Activated CD4-positive, alpha-beta T cell treated with anti-CD3 and anti-CD28 coated beads for 24 hours (primary cell): ENCODE measurements at places on chromosomes 3 and 15.

DNA sequence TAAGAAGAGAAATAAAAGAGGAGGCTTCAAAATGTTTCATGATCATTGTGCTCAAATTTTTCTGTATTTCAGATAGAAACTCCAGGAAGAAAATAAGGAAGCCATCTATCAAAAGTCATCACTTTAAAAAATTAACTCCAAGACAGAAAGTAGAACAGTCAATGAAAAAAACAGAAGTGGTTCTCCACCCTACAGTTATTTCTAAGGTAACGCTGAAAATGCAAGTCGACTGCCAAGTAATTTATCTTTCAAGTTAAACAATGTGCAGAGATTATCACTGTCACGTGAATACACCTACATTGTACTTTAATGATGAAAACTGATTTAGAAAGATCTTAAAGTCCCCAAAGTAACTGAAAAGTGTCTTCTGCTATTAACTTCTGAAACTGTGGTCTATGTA lies 78.5 kb upstream of the SNRPA1 start:
- DNase-seq, result no peak

DNA sequence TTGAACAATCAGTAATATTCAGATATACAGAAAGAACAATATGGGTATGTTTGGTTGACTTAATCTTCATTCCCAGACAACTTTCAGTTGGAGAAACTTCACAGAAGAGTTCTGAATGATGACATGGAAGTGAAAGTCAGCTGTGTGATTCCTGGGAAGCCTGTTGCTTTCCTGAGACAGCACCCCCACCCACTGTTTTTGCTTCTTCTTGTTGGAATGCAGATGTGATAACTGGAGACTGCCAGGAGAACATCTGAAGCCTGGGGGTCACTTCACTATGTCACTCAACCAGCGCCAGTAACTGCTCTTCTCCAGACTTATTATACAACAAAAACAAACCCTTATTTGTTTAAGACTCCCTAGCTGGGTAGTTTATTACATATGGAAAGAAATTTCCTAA lies 599.4 kb downstream of the ZIC1 start:
- DNase-seq, result no peak

GRCh38 chr3:88075497-88075896 lies 16.4 kb downstream of the ZNF654 start:
- no peak for DNase-seq

- DNase-seq, result no peak
These were observed 382.9 kb downstream of the OTOL1 start for GRCh38 chr3:161879470-161879869.

DNA sequence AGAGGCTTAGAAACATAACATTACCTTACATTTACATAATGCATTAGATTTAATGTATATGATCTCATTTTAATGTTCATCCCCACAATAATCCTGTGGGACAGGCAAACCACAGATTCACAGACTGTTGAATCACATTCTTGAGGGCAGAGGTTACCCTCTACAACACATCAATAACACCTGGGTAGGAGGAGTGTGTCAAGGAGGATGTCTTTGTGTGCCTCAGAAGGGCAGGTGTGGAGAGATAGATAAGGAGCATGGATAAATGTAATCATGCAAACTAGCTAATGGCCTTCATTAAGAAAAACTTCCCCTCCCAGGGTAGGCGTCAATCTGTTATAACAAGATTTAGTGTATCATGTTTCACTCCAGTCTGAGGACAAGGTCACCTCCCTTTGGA lies 12.9 kb upstream of the MB21D2 start:
- DNase-seq, result no peak

- DNase-seq, result no peak
These were observed 279.2 kb downstream of the PDCD6IP start for GRCh38 chr3:34077417-34078195.

- DNase-seq, result no peak
These were observed 7.9 kb upstream of the GBE1 start for GRCh38 chr3:81769299-81769698.

DNA sequence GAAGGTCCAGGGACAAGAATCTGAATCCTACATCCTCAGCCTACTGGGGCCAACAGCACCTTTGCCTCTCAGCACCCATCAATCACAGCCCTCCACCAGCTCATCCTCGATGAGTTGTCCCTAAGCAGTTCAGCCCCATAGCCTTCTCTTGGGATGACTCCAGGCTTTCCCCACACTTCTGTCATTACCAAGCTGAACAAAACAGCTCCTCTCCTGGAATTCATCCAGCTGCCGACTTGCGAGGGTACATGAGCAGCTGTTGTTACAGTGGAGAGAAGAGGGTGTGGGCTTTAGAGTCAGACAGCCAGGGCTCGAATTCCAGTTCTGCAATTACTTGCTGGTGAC lies 69.0 kb upstream of the THBS1 start:
- DNase-seq, result no peak

DNA sequence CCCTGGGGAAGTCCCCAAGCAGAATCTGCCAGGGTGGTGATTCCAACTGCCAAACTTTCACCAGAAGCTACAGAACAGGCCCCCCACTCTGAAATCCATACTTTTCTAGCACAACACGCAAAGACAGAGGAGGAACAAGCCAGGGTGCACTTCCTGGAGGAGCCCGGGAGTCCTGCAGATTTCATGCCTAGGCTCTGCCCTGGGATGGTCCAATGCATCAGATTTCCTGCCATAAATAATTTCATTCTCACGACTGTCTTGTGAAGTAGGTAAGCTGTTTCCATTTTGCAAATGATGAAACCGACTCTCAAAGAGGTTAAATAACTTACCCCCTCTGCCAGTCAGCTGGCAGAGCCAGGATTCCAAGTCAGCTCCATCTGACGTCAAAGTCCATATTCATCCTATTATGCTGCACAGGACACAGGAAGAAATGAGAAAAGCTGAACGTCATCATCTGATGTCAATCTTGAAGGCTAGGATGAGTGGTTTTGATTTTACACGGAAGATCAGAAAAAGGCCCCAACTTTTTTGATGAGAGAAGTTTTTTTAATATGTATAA lies 134.8 kb upstream of the IGF1R start:
- no peak for DNase-seq

GRCh38 chr15:44068347-44068746 lies 126.7 kb downstream of the FRMD5 start:
- DNase-seq, result no peak
